Spleen (tissue), 13 donors: ENCODE measurements at places on chromosomes 6 and 20. TPM values are rescaled to one million over a fixed set of nuclear protein-coding genes. Genes with fewer than 3 reads are reported as not detected.

CLVS2 gene
- not detected for polyA plus RNA-seq

MUC22 gene
- polyA plus RNA-seq = not detected

GRCh38 chr6:134928151-134928900 is 21.6 kb downstream of the ALDH8A1 start:
- H3K27ac ChIP-seq = no peak overlapping the region
- H3K36me3 ChIP-seq = no peaks in the 10 kb centered on the region
- no peaks in the 10 kb centered on the region for H3K27me3 ChIP-seq
- no peaks in the 10 kb centered on the region for H3K4me1 ChIP-seq
- DNase-seq = no peak

GRCh38 chr20:23609486-23610109 is 3.9 kb upstream of the CST9 start:
- H3K27me3 ChIP-seq = no peaks in the 10 kb centered on the region
- DNase-seq = no peak
- no peak overlapping the region for H3K4me3 ChIP-seq
- no peak overlapping the region for H3K27ac ChIP-seq
- no peaks in the 10 kb centered on the region for H3K36me3 ChIP-seq

DNA sequence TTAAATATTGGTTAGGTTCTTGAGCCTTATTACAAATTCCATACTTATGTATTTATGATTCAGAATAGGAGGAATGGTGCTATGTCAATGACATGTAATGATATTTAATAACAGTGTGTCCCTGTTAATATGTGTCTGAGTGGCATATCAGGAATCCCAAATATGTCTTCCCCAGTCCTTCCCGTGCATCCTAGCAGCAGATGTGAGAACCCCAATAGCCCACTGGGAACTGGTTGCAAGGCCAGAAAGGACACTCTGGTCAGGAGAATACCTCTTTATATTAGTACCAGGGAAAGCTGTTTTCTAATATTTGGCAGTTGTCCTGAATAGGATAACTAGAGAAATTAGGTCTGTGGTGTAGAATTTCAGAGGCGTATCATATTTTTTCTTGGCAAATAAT is 159.1 kb upstream of the PDE7B start:
- H3K4me1 ChIP-seq = peaks cover 2% of the 10 kb centered on the region
- H3K27ac ChIP-seq = no peak overlapping the region
- no peaks in the 10 kb centered on the region for H3K27me3 ChIP-seq
- H3K4me3 ChIP-seq = no peak overlapping the region
- no peak for DNase-seq
- H3K36me3 ChIP-seq = no peaks in the 10 kb centered on the region
